ENCODE measurements at places on chromosomes 2 and 18. TPM values are rescaled to one million over a fixed set of nuclear protein-coding genes. Genes with fewer than 3 reads are reported as not detected.

DNA sequence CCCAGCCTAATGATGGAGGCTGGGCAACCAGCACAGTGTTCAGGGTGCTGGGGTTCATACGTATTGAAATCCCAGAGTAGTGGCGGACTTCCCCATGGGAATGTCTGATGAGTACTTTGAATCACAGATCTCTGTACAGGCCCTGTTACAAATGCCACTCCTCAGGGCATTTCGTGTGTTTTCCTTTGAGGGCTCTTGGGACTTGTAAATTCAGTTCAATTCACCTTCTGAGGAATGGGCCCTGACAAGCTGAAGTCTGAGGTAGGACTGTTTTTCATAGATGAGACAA, 288 bp upstream of the RDH14 start:
- DNase-seq: no peak

DNA sequence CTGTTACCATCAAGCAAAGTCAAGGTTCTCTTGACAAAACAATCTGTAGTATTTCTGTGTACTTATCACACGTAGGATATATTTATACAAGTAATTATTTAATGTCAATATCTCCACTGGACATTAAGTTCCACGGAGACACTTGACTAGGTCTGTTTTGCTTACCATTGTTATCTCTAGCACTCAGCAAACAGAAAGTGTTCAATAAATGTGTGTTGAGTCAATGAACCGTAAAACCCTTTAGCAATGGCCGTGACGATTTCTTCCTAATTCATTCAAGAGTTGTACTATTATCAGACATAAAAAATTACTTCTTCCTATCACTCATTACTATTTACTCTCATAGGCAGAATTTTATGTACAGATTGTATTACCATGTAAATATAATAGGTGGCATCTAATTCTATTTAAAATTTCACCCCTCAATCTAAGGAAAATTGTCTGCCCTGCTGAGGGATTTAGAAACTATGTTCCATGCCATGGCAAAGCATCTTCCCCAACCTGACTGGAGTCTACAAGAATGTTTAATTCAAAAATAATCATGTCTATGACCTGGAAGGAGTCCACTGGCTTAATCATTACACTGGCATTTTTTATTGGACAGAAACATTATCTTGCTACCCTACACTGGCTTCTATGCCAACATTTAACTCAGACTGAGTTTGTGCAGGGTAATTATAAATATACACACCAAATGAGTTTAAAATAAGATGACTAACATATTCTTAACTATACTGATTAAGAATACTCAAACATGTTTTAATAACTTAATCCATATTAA, 301.9 kb downstream of the ZEB2 start:
- DNase-seq: no peak

DNA sequence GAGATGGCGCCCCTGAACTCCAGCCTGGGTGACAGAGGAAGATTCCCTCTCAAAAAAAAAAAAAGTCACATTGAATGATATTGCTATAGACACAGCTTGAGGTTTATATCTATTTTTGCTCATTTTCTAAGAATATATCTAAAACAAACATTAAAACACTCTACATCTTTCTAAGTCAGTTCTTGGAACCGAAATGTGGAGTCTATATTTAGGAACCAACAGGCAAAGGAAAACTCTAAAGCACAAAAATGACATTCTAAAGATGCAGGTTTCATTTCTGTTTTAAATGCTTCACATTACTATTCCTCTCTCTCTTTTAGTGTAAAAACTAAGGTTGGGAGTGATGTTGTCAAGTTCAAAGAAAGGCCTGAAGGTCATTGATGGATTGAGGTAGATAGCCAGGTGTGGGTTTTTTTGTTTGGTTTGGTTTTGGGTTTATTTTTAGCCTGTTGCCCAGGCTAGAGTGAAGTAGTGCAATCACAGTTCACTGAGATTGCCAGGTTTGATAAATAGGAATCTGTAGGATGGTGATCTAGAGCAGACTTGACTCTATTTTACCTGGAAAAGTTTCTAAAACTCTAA, 194.0 kb upstream of the RBBP8 start:
- no peak for DNase-seq

DNA sequence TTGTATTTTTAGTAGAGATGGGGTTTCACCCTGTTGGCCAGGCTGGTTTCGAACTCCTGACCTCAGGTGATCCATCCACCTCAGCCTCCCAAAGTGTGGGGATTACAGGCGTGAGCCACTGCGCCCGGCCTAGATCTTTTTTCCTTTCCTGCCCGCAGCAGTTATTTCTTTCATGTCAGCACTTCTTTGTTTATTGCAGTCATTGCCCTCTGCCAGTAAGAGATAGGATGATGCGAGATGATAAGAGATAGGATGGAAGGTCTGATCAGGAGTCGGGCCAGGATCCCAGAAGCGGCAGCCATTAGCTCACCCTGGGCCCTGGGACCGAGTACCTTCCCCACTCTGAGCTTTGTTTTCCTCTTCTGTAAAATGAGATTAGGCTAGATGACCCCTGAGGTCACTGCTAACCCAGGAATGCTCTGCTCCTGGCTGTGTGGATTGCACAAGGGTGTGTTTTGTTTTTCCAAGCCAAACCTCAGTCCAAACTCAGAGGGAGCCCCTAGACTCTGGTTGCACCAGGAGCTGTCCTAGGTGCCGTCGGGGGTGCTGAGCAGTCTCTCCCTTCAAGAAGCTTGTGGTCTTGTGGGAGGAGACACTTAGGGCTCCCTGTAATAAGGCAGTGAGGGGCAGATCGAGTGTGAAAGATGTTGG, 63.3 kb downstream of the LPIN1 start:
- DNase-seq: peak; percentile 31

DNA sequence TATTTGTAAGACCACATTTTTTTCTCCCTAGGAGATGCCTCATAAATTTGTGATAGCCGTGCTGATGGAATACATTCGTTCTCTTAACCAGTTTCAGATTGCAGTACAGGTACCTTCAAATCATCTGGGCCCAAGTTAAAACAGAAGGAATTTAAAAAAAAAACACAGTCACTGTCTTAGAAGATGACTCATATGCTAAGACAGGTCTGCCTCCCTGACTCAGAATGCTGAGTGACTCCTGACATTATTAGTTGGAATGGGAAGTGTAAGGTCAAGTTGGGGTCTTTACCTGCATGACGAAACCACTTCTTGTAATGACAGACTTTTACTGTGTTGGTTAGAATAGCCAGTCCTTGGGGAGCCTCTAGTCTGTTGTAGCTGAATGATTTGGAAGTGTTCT, 26.3 kb downstream of the RMC1 start:
- DNase-seq: no peak

GRCh38 chr2:204550751-204551511, 5.7 kb downstream of the PARD3B start:
- DNase-seq: peak; percentile 20

DNA sequence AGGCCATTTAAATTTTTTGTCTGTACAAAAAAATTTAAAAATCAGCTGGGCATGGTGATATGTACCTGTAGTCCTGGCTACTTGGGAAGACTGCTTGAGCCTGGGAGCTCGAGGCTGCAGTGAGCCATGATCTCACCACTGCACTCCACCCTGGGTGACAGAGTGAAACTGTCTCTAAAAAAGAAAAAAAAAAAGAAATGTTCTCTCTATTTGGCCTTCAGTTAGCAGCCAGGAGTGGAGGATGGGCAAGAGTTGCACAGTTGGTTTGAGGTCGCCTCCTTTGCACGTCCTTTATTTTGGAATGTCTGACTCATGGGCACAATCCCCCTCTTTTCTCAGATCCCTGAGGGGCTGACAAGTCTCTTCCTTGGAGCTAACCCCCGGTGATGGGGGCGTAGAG, 26.3 kb downstream of the ITM2C start:
- peak; percentile 17 for DNase-seq

DNA sequence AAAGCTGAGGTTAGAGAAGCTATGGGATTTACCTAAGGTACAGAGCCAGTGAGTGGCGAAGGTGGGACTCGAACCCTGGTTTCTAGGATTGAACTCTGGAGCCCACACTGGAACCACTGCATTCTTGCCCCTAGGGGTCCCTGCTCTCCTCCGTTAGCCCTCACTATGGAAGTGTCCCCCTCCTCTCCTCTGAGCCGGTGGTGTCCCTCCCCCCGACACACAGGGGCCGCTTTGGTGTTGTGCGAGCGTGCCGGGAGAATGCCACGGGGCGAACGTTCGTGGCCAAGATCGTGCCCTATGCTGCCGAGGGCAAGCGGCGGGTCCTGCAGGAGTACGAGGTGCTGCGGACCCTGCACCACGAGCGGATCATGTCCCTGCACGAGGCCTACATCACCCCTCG, 8.5 kb upstream of the GMPPA start:
- DNase-seq: no peak

DNA sequence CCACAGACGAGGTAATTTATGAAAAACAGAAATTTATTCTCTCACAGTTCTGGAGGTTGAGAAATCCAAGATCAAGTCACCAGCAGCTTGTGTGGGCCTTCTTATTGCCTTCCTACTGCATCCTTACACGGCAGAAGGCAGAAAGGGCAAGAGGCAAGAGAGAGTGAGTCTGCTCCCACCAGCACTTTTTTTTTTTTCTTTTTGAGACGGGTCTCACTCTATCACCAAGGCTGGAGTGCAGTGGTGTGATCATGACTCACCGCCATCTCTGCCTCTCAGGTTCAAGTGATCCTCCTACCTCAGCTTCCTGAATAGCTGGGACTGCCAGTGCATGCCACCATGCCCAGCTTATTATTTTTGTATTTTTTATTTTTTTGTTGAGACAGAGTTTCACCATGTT, 78.5 kb upstream of the HK2 start:
- DNase-seq: no peak

- DNase-seq: no peak
Observed at GRCh38 chr2:196076778-196077568, 8.3 kb upstream of the DNAH7 start.

- DNase-seq: peak; percentile 50
Observed at GRCh38 chr2:217331523-217332416, 471.9 kb upstream of the TNP1 start.

- peak; percentile 9 for DNase-seq
Observed at GRCh38 chr2:149488706-149489440, 98.7 kb downstream of the MMADHC start.

DNA sequence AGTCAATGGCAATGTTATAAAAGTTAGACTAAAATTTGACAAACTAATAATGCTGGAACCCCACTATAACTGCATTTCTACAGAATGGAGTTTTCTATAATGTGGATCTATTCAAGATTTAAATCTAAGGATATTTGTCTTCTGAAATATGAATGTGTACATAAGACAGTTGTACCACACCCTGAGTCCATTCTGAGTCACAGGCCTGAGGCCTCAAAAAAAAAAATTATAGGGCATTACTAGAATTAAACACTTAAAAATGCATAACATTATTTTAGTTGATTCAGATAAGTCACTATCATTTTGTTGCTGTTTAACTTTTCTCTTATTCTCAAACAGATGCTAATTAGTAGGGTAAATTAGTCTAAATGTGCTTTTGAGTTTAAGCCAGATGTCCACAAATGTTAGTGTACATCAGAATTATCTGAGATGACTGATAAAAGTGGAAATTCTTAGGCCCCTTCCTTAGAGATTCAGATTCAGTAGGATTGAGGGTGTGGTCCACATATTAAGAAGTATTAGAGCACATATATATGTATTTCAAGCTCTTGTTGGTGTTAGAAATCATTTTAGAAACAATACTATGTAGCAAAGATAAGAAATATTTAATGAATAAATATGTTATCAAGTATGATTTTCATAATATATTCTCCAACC, 42.4 kb upstream of the COL5A2 start:
- DNase-seq: no peak

DNA sequence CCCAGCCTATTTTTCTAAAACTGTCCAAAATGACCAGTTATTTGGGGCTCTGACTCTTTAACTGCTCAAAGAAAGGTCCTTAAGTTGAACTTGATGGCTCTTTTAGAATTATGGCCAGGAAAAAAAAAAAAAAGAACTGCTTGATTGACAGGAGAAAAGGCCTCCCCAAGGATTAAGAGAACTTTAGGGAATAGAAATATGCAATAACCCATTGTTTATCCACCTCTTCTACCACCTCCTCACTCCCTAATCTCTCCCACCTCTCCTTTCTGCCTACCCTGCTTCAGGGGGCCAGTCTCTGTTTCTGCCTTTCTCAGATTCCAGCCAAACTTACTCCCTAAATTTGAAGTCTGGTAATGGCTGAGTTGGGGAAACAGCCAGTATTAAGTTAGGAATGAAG, 5.7 kb upstream of the STRN start:
- DNase-seq: no peak

GRCh38 chr18:12946549-12947284, 1.1 kb upstream of the SEH1L start:
- peak; percentile 78 for DNase-seq

GRCh38 chr2:138787053-138787666, 7.0 kb upstream of the NXPH2 start:
- peak; percentile 67 for DNase-seq

DNA sequence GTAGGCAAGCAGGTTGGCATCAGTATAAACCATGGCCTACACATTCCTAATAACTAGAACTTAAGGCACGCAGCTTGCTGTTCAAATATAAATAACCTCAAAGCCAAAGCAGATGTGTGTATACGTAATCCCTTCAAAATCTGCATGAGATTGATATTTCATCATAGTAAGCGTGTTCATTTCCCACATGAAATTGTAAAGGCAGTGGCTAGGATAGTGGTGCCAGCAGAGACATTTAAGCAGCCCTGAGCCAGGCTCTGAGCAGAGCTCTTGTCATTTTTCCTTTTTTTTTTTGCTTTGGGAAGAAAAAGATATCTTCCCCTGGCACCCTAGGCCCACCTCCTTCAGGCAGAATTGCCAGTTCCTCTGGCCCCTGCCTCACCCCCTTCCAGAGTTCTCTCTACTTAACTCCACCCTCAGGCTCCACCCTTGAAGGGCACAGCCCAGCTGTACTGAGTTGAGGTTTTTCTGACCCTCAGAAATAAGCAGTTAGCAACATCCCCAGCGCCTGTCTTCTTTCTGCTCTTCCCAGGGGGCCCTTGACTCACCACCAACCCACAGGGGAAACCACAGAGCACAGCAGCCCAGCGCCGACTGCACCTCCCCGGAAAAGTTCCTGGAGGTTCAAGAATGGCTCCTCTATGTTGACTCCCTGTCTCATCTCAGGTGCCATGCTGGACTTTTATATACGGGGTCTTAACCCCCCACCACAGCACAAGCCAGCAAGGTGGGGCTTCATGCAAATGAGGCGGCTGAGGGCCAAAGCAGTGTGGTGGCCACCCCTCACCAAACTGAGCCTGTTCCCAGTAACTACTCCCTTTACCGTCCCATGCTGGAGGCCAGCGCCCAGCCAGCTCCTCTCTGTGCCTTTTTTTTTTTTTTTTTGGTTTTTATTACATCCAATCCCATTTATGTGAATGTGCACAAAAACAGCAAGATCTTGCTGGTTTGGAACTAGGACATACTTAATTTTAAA, 84.7 kb downstream of the EHD3 start:
- DNase-seq: peak; percentile 86

- no peak for DNase-seq
Observed at GRCh38 chr18:22545066-22545760, 127.5 kb upstream of the CTAGE1 start.

- DNase-seq: peak; percentile 18
Observed at GRCh38 chr2:216082117-216082711, 495 bp downstream of the TMEM169 start.

- no peak for DNase-seq
Observed at GRCh38 chr2:29831560-29831959, 89.8 kb downstream of the ALK start.

Gene PDE11A
- 1.2 TPM for total RNA-seq

Gene STPG4
- total RNA-seq: not detected

Gene TMEM182
- total RNA-seq: 29.7 TPM

Measured in myocyte (in vitro differentiated cells).